ENCODE measurements at places on chromosomes 1 and 21.

DNA sequence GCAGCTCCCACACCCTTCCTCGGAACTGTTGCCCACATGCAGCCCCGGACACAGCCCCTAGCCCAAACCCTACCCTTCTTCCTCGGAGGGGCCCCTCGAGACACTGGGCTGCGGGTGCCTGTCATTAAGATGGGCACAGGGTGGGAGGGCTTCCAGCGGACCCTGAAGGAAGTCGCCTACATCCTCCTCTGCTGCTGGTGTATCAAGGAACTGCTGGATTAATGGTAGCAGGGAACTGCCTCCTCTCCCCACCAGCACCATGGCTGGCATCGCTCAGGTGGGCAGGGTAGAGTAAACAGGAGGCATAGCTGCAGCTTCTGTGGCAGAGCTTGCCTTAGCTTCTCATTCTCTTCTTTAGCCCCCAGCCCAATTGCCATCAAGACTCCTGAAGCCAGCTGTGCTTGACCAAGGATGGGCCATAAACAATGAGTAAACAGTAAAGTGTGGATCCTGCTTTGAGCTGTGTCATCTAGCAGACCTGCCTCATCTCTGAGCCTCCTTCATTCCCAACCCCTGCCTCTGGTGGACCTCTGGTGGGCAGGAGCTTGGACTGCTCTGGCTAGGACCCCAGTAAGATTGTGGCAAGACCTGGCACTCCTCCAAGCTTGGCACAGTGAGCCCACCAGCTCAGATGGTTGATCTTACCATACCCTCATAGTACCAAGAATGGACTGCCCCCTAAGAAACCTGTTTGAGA is at the start of gene LENEP:
Gene LENEP, plus strand, starts transcription at position 15 of the 697 bp plus-strand sequence. Its CDS starts 22 bp downstream, at position 37.
- no peak for DNase-seq
- H3K4me1 ChIP-seq: no peaks in the 10 kb centered on the region

GRCh38 chr1:204663644-204664383 is 21.7 kb downstream of the LRRN2 start:
- H3K27ac ChIP-seq: no peak overlapping the region
- H3K36me3 ChIP-seq: no peaks in the 10 kb centered on the region
- DNase-seq: no peak
- no peaks in the 10 kb centered on the region for H3K4me1 ChIP-seq

DNA sequence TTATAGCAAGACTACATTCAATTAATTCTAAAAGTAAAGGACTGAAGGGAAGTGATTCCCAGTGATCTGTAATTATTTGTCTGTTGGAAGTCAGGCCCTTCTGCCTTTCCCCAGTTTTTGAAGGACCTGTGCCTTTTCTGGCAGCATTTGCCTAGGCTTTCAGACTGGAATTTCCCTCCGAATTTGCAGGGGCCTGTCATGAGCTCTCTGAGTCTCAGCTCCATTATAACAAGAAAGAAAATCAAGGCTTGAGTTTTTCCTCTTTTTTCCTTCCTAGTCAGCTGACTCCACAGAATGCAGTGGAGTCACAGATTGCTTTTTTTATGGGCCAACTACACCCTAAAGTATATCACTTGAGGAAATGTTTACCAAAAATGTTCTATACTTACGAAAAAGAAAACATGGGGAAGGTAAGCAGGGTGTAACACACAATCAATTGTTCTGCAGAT is 1.1 kb downstream of the NR5A2 start:
- no peaks in the 10 kb centered on the region for H3K4me1 ChIP-seq
- no peak for DNase-seq
- no peaks in the 10 kb centered on the region for H3K36me3 ChIP-seq
- H3K27ac ChIP-seq: no peak overlapping the region

- H3K4me3 ChIP-seq: no peak overlapping the region
- DNase-seq: no peak
- no peaks in the 10 kb centered on the region for H3K4me1 ChIP-seq
Measured at GRCh38 chr1:167110586-167110985, 16.7 kb downstream of the STYXL2 start.

- H3K4me1 ChIP-seq: no peaks in the 10 kb centered on the region
- DNase-seq: peak; percentile 50
- no peaks in the 10 kb centered on the region for H3K27me3 ChIP-seq
- H3K4me3 ChIP-seq: no peak overlapping the region
Measured at GRCh38 chr1:173451981-173452380, 25.2 kb upstream of the PRDX6 start.
